Gastrocnemius medialis (tissue), 4 donors: ENCODE measurements at places on chromosomes 7 and 10.

GRCh38 chr10:105585753-105586152 lies 944.7 kb downstream of the SORCS3 start:
- DNase-seq: no peak
- H3K4me3 ChIP-seq: no peak overlapping the region
- no peaks in the 10 kb centered on the region for H3K4me1 ChIP-seq
- H3K36me3 ChIP-seq: no peaks in the 10 kb centered on the region

- DNase-seq: no peak
- no peaks in the 10 kb centered on the region for H3K27me3 ChIP-seq
- H3K36me3 ChIP-seq: no peaks in the 10 kb centered on the region
Measured at GRCh38 chr7:106061301-106061979, 50.7 kb downstream of the SYPL1 start.

GRCh38 chr7:140863867-140864266 lies 60.9 kb downstream of the BRAF start:
- no peaks in the 10 kb centered on the region for H3K27me3 ChIP-seq
- H3K36me3 ChIP-seq: no peaks in the 10 kb centered on the region
- H3K4me3 ChIP-seq: no peak overlapping the region
- no peak overlapping the region for H3K27ac ChIP-seq
- H3K4me1 ChIP-seq: peaks cover 22% of the 10 kb centered on the region

- no peak for DNase-seq
- H3K4me1 ChIP-seq: no peaks in the 10 kb centered on the region
- H3K27me3 ChIP-seq: no peaks in the 10 kb centered on the region
- H3K36me3 ChIP-seq: no peaks in the 10 kb centered on the region
- H3K27ac ChIP-seq: no peak overlapping the region
Measured at GRCh38 chr10:70186571-70186970, 16.3 kb upstream of the SAR1A start.

- H3K4me1 ChIP-seq: no peaks in the 10 kb centered on the region
- no peaks in the 10 kb centered on the region for H3K36me3 ChIP-seq
- no peaks in the 10 kb centered on the region for H3K27me3 ChIP-seq
- DNase-seq: no peak
- no peak overlapping the region for H3K27ac ChIP-seq
Measured at GRCh38 chr10:112765717-112766235, 184.3 kb upstream of the TCF7L2 start.

GRCh38 chr7:120055300-120055699 lies 217.7 kb upstream of the KCND2 start:
- no peaks in the 10 kb centered on the region for H3K4me1 ChIP-seq
- H3K36me3 ChIP-seq: no peaks in the 10 kb centered on the region

GRCh38 chr7:140541513-140542227 lies 62.4 kb upstream of the MKRN1 start:
- H3K4me1 ChIP-seq: peaks cover 14% of the 10 kb centered on the region
- no peaks in the 10 kb centered on the region for H3K27me3 ChIP-seq
- peak; percentile 49 for DNase-seq
- H3K4me3 ChIP-seq: no peak overlapping the region
- H3K27ac ChIP-seq: peak overlapping the region; percentile 57
- H3K36me3 ChIP-seq: no peaks in the 10 kb centered on the region

GRCh38 chr10:91908337-91909116 lies 759 bp downstream of the FGFBP3 start:
- peaks cover 7% of the 10 kb centered on the region for H3K4me1 ChIP-seq
- peak overlapping the region; percentile 75 for H3K4me3 ChIP-seq
- DNase-seq: peak; percentile 33

DNA sequence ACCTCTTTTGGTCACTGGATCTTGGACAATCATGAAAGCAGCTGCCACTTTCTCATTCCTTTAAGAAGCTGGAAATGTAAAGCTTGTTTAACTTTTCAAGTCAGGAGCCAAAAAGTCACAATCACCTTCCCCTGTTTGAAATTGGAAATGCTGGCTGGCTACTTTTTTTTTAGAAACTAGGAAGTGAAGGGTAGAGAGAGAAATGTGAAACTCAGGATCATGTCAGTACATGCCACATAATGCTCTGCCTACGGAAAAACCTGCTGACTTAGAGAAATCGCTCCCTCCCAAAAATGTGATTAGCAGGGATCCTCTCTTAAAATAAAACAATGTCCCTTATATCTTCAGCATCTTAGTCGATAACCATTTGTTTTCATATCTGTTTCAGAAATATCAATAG lies 188.4 kb upstream of the C7orf33 start:
- H3K4me1 ChIP-seq: no peaks in the 10 kb centered on the region
- no peak overlapping the region for H3K4me3 ChIP-seq
- no peak for DNase-seq
- no peak overlapping the region for H3K27ac ChIP-seq

- no peak overlapping the region for H3K27ac ChIP-seq
- no peak for DNase-seq
- no peaks in the 10 kb centered on the region for H3K36me3 ChIP-seq
Measured at GRCh38 chr7:1749864-1750466, 79.9 kb downstream of the ELFN1 start.

DNA sequence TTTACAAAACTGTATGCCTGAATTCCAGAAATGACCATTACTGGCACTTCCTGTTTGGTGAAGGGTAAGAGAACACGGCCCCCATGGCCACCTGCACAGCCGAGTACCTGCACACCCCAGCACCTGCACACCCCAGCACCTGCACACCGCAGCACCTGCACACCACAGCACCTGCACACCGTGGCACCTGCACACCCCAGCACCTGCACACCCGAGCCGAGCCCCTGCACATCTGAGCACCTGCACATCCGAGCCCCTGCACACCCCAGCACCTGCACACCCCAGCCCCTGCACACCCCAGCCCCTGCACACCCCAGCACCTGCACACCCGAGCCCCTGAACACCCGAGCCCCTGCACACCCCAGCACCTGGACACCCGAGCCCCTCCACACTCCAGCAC lies 243.5 kb downstream of the DNAJB6 start:
- peaks cover 4% of the 10 kb centered on the region for H3K27me3 ChIP-seq
- no peak for DNase-seq
- no peaks in the 10 kb centered on the region for H3K36me3 ChIP-seq
- no peak overlapping the region for H3K27ac ChIP-seq

DNA sequence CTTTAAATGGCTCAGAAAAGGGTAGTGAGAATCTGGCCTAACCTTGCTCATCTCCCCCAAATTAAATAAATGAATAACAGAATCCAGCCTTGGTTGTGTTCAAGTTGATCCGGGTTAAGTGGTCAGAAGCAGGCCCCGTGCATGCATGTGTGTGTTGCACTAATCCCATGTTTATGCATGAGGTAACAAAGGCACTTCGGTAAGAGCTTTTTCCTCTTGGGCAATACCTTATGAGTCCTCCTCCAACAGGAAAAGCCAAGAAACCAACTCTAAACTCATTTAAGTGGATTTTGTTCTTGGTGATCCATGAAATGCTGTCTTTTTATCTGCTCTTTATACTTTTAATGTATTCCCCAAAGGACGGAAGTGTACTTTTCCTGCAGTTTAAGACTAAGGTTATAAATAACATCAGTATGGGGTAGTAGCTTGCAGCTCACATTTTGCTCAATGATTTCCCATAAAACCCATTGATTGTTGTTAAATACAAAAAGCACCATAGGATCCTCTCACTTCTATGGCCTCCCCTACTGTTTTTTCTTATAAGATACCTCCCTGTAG lies 104.9 kb upstream of the YAE1 start:
- H3K36me3 ChIP-seq: no peaks in the 10 kb centered on the region
- H3K27ac ChIP-seq: no peak overlapping the region
- H3K4me1 ChIP-seq: no peaks in the 10 kb centered on the region
- no peak overlapping the region for H3K4me3 ChIP-seq
- H3K27me3 ChIP-seq: no peaks in the 10 kb centered on the region

DNA sequence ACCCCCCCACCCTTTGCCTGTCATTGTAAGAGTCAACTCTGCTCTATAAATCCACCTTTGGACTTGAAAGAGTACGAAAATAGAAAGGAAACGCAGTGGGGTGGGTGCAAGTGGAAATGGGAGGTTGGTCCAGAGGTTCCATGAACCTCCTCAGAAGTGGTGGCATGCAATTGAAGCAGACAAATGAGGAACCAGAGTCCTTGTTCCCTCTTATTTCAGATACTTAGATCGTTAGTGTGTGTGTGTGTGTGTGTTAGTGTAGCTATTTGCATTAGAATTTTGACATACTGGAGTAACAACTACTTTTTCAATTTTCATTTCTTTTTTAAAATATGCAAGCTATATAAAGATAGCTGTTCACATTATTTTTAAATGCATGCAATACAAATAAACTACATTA lies 18.1 kb upstream of the TFAM start:
- no peak overlapping the region for H3K4me3 ChIP-seq
- no peaks in the 10 kb centered on the region for H3K27me3 ChIP-seq
- peaks cover 20% of the 10 kb centered on the region for H3K4me1 ChIP-seq
- peaks cover 2% of the 10 kb centered on the region for H3K36me3 ChIP-seq
- no peak for DNase-seq

GRCh38 chr10:20087353-20087752 lies 271.1 kb downstream of the PLXDC2 start:
- no peaks in the 10 kb centered on the region for H3K27me3 ChIP-seq
- no peaks in the 10 kb centered on the region for H3K4me1 ChIP-seq
- no peak overlapping the region for H3K4me3 ChIP-seq
- no peak for DNase-seq
- H3K36me3 ChIP-seq: no peaks in the 10 kb centered on the region

- no peaks in the 10 kb centered on the region for H3K27me3 ChIP-seq
- DNase-seq: no peak
- peaks cover 47% of the 10 kb centered on the region for H3K4me1 ChIP-seq
- H3K4me3 ChIP-seq: no peak overlapping the region
- no peaks in the 10 kb centered on the region for H3K36me3 ChIP-seq
- no peak overlapping the region for H3K27ac ChIP-seq
Measured at GRCh38 chr10:79262131-79262530, 85.1 kb upstream of the PPIF start.

GRCh38 chr10:78844960-78845607 lies 223.7 kb upstream of the ZMIZ1 start:
- H3K36me3 ChIP-seq: no peaks in the 10 kb centered on the region
- H3K27ac ChIP-seq: no peak overlapping the region
- no peak overlapping the region for H3K4me3 ChIP-seq
- no peak for DNase-seq
- no peaks in the 10 kb centered on the region for H3K27me3 ChIP-seq
- no peaks in the 10 kb centered on the region for H3K4me1 ChIP-seq

GRCh38 chr10:106682175-106682574 lies 482.3 kb downstream of the SORCS1 start:
- no peaks in the 10 kb centered on the region for H3K36me3 ChIP-seq
- no peaks in the 10 kb centered on the region for H3K4me1 ChIP-seq
- DNase-seq: no peak
- no peak overlapping the region for H3K4me3 ChIP-seq
- no peaks in the 10 kb centered on the region for H3K27me3 ChIP-seq
- H3K27ac ChIP-seq: no peak overlapping the region

- no peaks in the 10 kb centered on the region for H3K27me3 ChIP-seq
- H3K27ac ChIP-seq: no peak overlapping the region
- H3K4me1 ChIP-seq: no peaks in the 10 kb centered on the region
- no peak for DNase-seq
- no peaks in the 10 kb centered on the region for H3K36me3 ChIP-seq
Measured at GRCh38 chr10:5679606-5680005, 5.0 kb upstream of the TASOR2 start.

DNA sequence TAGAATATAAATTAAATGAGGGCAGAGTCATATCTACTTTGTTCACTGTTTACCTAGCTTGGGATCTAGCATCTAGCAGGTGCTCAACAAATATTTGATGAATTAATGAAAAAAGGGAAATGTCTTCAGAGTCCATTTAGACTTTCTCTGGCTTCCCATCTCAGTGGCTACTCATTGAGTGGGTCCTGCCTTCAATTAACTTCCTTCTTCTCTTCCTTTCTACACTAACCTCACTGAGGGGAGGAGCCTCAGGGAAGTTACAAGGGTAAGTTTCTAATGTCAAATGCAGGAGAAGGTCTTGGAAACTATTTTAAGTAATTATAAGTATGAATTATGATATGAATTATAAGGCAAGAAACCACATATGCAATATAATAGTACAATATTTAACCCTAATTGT lies 28.2 kb upstream of the MPP7 start:
- no peak for DNase-seq
- no peaks in the 10 kb centered on the region for H3K36me3 ChIP-seq
- H3K4me3 ChIP-seq: no peak overlapping the region
- peaks cover 21% of the 10 kb centered on the region for H3K4me1 ChIP-seq

DNA sequence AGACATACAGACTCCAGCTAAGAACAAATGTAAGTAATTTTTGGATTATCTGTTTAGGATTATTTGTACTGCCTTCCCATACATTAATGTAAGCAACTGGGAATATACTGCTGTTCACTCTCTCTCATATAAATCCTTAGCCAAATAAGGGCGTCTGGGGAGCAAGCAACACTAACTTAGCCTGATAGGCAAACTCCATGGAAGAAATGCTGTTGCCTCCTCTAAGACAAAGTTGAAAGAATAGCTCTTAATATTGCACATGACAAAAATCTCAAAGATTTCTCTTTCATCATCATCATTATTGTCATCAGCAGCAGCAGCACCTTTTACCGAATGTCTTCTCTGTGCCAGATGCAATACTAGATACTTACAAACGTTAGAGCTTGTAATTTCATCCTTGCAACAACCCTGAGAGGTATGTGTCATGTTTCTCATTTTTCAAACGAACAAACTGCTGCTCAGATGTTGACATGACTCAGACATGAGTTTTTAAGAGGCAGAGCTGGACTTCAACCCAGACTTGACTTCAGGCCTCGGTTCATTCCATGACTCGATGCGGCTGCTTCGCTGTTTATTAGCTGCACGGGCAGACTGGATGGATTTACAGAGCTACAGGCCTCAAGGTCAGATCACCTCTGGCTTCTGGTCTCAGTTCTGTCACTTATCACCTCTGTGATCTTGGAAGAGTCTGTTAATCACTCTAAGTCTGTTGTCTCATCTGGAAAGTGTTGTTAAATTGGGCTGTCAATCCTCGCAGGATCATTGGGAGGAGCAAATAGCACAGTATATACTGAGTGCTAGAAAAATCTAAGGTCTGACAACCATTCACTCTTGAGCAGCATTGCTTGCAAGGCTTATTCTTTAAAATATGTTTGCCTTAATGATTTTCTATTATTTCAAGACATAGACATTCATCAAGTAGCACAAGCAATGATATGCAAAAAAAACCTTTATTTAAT lies 126.3 kb upstream of the CELF2 start:
- no peak overlapping the region for H3K4me3 ChIP-seq
- peak overlapping the region; percentile 71 for H3K27ac ChIP-seq
- no peaks in the 10 kb centered on the region for H3K36me3 ChIP-seq
- DNase-seq: peak; percentile 59
- H3K4me1 ChIP-seq: peaks cover 15% of the 10 kb centered on the region
- no peaks in the 10 kb centered on the region for H3K27me3 ChIP-seq

- H3K27me3 ChIP-seq: no peaks in the 10 kb centered on the region
- no peak overlapping the region for H3K27ac ChIP-seq
- no peak for DNase-seq
- no peaks in the 10 kb centered on the region for H3K4me1 ChIP-seq
- no peaks in the 10 kb centered on the region for H3K36me3 ChIP-seq
Measured at GRCh38 chr7:156582591-156583123, 57.9 kb upstream of the RNF32 start.

GRCh38 chr10:11068861-11069633 lies 51.4 kb downstream of the CELF2 start:
- H3K27ac ChIP-seq: no peak overlapping the region
- no peaks in the 10 kb centered on the region for H3K36me3 ChIP-seq
- no peak overlapping the region for H3K4me3 ChIP-seq
- H3K27me3 ChIP-seq: no peaks in the 10 kb centered on the region
